GM12892 (cell line): ENCODE measurements at places on chromosomes 11 and 22.

GRCh38 chr11:100865443-100866065 is 178.5 kb downstream of the ARHGAP42 start:
- DNase-seq, result no peak

GRCh38 chr22:46175631-46176030 is 25.3 kb downstream of the PPARA start:
- no peak for DNase-seq

DNA sequence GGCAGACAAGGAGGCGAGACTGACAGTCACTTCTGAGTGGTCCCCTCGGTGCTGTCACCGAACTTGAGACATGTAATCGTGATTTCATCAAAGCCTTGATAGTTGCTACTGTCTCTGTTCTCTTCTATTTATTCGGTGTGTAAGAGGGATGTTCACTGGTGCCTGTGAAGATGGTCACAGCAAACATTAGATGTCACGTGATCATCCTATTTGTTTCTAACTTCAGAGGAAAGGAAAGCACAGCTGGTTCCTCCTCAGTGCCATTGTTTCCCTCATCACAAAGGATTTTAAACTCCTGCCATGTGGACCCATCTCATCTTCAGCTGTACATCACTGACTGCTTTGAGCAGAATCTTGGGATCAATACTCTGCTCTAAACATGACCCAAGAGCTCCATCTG is 73.1 kb upstream of the CLMP start:
- DNase-seq, result no peak

DNA sequence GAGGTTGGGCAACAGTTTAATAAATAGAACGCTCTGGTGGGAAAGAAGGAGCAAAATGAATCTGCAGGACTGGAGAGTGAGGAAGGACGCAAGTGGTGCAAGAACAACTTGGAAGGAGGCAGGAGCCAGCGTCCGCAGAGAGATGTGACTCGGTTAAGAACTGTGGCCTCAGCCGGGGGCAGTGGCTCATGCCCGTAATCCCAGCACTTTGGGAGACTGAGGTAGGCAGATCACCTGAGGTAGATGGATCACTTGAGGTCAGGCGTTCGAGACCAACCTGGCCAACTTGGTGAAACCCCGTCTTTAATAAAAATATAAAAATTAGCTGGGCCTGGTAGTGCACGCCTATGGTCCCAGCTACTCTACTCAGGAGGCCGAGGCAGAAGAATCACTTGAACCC is 319.7 kb downstream of the LARGE1 start:
- no peak for DNase-seq

GRCh38 chr11:128905345-128906184 is 14.4 kb downstream of the KCNJ5 start:
- DNase-seq, result peak; percentile 46

DNA sequence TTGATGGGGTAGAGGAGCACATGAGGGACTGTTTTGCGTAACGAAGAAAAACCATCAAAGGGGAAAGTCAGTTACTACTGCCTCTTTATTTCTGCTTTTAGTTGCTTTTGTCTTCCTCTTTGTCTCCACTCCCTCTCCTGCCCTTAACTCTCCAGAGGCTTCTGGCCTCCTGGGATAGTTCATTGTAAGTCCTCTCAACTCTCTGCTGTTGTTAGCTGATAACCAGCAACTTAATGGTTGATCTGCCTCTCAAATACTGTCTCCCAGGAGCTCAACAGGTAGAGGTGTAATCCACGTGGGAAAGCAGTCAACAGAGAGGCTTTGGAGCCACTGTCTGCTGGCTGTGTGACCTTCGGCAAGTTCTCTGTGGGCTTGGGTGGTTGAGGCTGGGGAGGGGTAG is 47.3 kb downstream of the CCDC81 start:
- no peak for DNase-seq

DNA sequence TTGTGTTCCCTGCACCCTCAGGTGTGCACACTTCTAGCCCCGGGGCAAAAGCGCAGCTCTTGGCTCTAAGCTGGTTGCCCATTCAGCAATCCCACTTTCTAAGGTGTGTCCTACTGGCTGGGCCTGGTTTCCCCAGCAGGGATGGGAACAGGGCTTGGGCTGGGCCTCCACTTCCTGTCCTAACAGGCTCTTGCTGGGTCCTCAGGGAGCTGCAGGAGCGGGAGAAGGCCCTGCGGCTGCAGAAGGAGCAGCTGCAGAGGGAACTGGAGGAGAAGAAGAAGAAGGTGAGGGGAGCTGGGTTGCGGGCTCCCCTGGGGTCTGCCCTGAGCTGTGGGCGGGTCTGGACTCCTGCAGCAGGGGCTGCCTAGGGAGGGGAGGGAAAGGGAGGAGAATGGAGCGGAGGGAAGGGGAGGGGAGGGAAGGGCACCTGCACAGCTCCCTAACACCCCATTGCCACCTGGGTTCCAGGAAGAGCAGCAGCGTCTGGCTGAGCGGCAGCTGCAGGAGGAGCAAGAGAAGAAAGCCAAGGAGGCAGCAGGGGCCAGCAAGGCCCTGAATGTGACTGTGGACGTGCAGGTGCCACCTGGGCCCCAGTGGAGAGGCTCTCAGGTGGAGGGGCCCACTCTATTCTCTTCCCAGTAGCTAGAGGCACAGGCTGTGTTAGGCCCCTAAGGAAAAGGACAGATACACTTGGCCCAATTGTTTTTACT is 24.6 kb downstream of the INCENP start:
- no peak for DNase-seq

DNA sequence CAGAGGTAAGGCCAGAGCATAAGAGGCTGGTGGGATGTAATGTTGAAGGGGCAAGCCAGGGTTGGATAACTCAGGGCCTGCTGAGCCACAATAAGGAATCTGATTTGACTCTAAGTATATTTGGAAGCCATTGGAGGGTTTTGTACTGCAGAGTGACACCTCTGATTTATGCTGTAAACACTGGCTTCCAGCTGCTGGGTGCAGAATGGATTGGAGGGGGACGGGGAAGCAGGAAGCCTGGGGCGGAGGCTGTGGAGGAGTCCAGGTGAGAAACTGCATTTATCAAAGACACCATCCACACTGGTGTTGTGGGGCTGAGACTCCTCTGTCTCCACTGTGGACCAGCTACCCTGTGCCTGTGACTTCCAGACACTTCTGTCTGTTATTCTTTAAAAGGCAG is 26.8 kb downstream of the MIAT start:
- DNase-seq, result no peak

DNA sequence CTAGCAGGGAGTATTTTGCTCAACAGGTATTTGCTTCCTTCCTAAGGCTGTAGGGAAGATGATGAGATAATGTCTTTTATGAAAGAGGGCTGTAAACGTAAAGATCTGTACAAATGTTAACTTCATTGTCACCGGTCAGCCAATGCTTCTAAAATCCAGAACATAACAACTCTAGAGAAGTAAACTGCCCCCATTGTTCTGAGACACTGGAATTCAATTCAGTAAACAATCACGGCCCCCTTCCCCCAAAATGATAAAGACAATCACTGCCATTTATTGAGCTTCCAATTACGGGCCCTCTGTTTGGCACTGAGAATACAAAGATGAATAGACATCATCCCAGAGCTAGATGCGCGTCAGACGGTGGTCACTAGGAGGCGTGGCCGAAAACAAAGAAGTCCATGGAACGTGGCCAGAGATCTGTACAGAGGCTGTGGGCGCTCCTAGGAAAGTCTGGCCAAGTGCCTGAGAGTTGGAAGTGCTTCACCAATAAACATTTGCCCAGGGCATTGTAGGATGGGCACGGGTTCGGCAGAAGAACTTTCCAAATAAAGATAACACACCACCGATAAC is 576 bp downstream of the TMEM258 start:
- no peak for DNase-seq

GRCh38 chr11:18394928-18395734 is 768 bp downstream of the LDHA start:
- DNase-seq, result no peak

DNA sequence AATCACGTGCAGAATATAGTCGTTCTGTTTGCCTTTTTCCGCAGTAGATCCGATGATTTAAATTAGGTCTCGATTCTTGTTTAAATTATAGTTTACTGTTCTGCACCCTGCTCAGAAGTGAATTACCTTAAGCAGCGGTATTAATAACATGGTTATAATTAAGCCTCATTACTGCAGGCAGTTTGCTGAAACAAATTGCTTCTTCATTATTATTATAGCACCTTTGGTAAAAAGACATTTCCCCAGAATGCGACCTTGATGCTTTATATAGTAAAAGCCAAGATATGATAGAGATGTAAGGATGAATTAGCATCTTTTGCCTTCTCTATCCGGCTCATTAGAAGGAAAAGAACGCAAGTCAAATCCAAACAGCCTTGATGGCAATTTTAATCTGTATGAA is 625.2 kb upstream of the CADM1 start:
- no peak for DNase-seq

DNA sequence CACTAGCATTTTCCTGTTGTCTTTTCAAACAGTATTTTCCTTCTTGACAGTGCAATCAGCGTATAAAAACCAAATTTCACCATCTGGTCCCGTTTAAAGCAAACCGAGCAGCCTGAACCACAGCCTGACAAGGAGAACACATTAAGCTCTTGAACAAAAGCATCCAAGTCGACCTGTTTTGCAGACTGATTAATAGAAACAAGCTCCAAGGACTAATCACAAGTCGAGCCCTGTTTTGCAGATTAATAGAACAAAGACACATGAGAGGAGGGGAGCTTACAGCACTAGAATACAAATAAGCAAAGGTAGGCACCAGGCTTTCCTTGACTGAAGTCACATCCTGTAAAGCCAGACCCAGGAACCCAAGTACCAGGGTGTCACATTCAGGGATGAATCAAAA is 104.8 kb downstream of the MPPED2 start:
- no peak for DNase-seq

GRCh38 chr22:31447337-31447736 is 42.3 kb downstream of the EIF4ENIF1 start:
- DNase-seq, result no peak

DNA sequence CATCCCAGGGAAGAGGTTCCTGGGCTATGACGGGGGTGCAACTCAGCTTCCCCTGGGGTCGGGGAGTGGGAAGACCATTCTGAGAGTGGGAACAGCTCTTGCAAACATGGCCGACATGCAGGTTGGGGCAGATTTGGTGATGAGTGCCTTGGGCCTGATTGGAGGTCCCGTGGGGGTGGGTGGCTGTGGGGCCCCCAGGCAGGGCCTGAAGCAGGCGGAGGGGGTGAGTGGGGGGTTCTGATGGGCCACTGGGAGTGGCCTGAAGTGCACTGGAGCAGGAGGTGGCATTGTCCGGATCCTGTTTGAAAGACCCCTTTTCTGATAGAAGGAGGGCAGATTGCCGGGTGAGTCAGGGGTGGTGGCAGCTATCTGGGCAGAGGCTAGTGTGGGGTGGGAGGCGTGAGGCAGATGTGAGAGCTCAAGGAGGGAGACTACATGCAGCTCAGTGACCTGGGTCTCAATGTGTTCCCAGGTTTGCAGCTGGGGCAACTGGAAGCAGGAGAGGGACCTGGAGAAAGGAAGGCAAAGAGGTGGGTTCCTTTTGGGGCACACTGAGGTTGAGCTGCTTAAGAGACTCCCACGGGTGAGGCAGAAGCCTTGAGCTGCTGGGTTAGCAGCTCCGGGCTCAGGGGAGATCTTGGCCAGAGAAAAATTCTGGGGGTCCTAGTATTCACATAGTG is 15.1 kb downstream of the MYEOV start:
- DNase-seq, result no peak

- DNase-seq, result peak; percentile 27
Observed at GRCh38 chr11:60334005-60334620, 7.1 kb downstream of the MS4A6E start.

DNA sequence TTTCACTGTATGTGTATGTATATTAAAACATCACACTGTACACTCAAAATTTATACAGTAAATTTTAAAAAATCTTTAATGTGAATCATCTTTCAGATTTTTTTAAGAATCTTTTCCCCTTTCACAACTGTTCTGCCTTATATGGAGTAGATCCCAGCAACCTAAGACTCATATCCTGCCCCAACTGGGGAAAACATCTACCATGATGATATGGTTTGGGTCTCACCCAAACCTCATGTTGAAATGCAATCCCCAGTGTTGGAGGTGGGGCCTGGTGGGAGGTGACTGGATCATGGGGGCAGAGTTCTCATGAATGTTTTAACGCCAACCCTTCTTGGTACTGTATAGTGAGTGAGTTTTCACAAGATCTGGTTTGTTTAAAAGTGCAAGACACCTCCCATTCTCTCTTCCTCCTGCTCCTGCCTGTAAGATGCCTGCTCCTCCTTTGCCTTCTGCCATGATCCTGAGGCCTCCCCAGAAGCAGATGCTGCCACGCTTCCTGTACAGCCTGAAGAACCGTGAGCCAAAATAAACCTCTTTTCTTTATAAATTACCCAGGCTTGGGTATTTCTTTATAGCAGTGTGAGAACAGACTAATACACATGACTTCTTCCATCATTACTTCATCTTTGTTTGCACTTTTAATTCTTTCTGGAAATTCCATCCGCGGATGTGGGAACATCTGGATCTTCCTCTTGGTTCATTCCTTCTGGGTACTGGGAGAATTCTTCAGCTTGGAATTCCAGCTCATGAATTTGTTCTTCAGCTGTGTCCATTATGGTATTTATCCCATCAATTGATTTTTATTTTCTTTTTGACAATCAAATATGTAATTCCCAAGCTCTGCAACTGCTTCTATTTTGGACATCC is 36.9 kb downstream of the LINC01488 start:
- DNase-seq, result no peak

- DNase-seq, result no peak
Observed at GRCh38 chr11:11512090-11512489, 109.7 kb downstream of the GALNT18 start.

- no peak for DNase-seq
Observed at GRCh38 chr22:43077121-43077877, 11.9 kb downstream of the TTLL1 start.

DNA sequence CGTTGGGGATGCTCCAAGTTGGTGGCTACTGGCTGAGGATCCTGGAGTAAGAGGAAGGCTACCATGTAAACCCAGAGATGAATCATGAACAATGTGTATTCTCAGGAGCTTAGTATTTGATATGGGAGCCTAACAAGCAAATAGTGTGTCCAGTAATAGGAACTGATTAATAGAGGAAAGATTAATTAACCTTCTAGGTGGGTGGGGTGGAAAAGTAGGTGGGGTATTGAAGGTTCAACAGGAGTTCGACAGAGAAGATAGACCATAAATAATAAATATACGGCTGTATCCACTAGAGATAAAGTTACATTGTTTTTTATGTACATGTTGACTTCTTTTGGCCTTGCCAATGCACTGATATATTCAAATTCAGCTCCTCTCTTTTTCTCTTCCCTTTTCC is 43.1 kb downstream of the BMAL1 start:
- no peak for DNase-seq
